Endothelial cell (in vitro differentiated cells): ENCODE measurements at places on chromosomes 12 and 14. TPM values are rescaled to one million over a fixed set of nuclear protein-coding genes. Genes with fewer than 3 reads are reported as not detected.

DNA sequence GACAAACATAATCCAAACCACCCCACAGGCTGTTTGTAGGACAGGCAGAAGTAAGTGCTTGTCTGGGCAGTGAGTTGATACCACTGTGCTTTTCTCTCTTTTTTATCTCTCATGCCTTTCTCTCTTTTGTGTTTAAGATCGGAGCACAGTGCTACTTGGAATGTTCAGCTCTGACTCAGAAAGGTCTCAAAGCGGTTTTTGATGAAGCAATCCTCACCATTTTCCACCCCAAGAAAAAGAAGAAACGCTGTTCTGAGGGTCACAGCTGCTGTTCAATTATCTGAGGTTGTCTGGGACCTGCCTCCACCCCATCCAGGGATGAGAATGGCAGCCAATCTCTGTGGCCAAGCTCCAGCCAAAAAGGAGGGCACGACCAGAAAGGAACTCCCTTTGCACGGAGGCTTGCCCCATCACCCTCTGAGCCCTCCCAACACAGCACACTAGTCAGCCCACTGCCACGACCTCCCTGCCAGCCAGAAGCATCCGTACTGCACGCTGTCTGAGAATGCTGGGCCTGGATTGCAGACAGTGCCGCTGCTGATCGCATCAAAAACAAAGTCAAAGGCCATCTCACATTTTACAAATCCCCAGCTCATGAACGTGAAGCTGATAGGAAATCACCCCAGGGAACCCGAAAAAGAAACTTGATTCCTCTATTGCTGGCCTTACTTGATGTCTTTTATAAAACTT lies 27.8 kb downstream of the GPHB5 start:
- no peak for DNase-seq

- DNase-seq: no peak
Observed at GRCh38 chr12:27937768-27938167, 34.8 kb downstream of the PTHLH start.

The NRXN3 gene
- 2.3 TPM for total RNA-seq

The CD163L1 gene
- 0.69 TPM for total RNA-seq

- no peak for DNase-seq
Observed at GRCh38 chr12:16330560-16330959, 16.9 kb upstream of the MGST1 start.

The DAO gene
- 0.41 TPM for total RNA-seq

GRCh38 chr12:55681142-55682077 lies 26.3 kb downstream of the ITGA7 start:
- peak; percentile 38 for DNase-seq

DNA sequence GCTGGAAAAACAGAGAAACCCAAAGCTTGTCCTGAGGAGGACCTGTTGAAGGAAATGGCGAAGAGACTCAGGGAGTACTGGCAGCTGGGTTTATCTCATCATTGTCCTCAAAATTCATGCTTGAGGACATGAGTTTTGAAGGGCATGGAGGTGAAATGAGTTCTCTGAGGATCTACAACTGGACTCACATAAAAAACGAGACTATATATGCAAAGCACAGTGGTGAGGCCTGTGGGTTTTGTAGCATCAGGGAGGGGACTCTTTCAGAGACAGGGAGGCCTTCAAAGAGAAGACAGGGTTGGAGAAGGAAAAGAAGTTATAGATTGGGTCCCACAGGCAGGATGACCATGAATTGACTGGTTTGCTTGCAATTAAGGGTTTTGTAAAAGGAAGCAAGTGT lies 71.3 kb upstream of the SCN8A start:
- DNase-seq: no peak

DNA sequence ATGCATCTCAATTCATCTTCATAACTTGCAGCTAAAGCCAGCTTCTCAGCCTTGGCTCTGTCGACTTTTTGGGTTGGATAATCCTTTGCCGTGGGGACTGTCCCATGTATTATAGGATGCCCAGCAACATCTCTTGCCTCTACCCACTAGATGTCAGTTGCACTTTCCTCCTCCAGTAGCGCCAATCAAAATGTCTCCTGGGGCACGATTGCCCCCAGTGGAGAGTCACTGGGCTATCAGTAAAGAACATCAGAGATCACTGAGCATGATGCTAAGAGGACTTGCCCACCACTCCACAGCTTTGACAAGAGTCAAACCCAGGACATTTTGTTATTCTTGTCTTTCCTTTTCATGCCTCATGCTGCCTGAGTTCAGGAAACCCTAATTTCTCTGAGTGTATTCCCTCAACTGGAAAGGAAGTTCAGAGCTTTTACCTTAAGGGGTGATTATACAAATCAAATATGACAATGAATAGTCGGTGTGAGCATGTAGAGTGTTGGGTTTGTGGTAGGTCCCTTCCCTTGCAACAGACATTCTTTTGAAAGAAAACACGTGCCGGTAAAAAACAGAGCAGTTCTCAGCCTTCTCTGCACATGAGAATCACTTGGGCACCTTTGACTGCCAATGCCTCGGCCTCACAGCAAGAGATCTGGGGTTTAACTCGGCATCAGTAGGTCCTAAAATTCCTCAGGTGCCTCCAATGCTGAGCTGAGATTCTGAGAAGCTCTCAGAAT lies 980.6 kb downstream of the VRK1 start:
- no peak for DNase-seq

DNA sequence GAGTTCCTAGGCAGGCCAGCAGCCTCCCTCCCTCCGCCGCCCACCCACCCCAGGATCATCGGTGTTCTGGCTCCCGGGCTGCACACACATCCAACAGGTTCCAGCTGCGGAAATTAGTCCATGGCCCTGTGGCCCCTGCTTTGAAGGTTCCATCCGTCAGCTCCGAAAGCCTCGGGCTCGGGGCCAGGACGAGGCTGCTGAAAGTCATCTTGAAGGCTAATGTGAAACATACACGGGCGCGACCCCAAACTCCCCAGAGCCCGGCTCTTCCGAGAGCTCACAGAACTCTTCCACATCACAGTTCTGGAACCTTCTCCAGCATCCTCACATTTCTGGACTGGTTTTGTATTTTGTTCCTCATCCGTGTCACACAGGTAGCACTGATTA lies 19.8 kb downstream of the KDM2B start:
- DNase-seq: no peak
